GM12892 (cell line): ENCODE measurements at places on chromosomes 2 and 18.

DNA sequence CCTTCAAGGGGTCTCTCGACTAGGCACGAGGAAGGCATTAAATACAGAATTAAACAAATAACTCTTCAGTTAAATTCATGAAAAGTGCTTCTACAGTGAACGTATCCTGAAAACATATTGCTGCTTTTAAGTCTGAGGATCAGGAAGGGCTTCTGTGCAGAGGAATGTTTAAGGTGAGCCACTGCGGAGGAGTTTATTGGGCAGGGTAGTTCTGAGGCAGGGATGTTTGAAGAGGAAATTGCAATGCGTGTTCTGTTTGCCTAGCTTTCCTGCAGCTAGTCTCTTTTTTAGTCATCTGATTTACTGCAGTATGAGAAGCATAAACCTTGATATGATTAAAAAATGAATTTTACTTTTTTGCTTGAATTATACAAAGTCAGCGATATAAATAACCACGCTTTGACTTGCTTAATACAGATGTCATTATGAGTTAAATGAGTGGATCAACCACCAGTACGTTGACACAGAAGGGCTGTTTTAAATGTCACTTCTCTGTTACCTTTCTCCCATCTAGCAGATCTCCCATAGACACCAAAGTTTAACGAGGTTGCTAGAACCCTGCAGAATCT is 98.7 kb downstream of the CTNNA2 start:
- DNase-seq, result no peak

DNA sequence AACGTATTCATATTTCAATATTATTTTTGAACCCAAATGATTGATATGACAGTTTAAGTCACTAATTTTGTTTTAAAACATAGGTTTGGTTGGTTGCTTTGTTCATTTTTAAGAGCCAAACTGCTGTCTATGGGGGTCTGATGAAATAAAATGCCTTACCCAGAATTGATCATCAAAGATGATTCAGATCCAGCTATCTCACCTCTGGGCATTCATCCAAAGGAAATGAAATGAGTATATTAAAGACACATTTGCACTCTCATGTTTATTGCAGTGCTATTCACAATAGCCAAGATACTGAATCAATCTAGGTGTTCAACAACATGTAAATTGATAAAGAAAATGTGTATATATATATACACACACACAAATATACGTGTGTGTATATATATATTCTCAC is 326.9 kb upstream of the GULP1 start:
- no peak for DNase-seq

DNA sequence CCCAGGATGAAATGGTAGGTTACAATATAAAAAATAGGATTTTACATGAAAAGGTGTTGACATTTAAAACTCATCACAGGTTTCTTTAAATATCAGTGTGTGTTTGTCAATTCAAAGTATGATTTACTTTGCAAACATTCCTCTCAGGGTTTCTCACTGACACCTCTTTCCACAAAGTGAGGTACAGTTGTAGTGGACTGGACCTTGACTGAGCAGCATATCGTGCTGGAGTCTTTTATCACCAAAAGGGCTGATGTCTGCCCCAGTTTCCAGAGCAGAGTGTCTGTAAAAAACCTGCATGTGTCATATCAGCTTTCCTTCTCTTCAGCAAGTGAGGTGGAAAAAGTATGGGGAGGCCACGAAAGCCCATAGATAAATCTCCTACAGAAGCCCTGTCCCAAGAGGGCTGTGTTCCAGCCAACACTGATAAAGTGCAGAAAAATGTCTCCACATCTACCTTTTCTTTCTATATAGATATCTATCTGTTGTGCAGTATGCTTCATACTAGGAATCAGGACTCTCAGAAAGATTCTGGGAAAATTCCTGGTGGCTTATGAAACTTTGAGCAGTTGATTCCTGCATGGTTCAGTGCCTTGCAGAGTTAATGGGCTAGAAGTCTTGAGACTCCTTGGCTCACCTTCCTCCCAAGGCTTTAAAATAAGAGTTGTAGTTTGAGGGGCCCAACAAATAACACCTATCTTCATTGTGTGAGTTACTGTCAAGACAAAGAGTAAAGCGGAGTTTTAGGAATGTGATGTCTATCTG is 6.9 kb downstream of the ACYP2 start:
- DNase-seq, result no peak

DNA sequence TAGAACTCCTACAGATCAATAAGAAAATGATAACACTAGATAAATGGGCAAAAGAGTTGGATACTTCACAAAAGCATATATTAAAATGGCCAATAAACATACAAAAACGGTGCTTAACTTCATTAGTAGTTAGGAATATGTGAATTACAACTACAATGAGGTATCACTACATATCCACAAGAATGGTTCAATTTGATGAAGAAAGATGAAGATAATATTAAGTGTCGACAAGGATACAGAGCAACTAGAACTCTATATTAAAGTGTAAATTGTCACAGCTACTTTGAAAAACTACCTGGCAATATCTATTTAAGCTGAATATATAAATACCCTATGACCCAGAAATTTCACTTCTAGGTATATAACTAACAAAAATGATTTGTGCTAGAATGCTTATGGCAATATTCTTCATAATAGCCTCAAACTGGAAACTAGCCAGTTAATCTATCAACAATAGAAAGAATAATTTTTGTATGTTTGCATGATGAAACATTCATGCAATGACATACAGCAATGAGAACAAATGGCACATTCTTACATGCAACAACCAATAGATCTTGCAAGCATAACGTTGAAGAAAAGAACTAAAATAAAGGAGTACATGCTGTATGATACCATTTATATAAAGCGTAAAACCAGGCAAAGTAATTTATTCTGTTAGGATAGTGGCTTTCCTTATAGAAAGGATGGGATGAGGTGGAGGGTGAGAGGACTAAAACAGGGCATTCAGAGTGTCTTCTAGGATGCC is 290.2 kb upstream of the SESTD1 start:
- no peak for DNase-seq

GRCh38 chr2:138221358-138221757 is 257.1 kb downstream of the HNMT start:
- DNase-seq, result no peak

DNA sequence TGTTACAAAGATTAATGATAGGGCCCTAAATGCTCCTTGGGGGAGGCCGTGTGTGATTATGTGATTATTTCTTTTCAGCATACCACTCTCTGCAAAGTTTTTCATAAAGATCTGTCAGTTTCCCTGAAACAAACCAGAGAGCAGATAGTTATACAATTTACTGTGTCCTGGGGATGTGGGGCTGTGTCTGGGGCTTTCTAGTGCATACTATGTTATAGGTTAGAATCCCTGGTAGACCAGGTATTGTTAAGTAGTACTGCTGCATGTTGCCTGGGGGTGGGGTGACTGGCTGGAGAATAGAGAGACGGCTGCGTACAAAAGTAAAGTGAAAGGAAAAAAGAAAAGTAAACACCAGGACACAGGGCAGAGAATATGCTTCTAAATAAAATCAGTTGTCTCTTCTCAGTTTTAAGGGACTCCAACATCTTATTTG is 3.3 kb upstream of the CCBE1 start:
- no peak for DNase-seq

DNA sequence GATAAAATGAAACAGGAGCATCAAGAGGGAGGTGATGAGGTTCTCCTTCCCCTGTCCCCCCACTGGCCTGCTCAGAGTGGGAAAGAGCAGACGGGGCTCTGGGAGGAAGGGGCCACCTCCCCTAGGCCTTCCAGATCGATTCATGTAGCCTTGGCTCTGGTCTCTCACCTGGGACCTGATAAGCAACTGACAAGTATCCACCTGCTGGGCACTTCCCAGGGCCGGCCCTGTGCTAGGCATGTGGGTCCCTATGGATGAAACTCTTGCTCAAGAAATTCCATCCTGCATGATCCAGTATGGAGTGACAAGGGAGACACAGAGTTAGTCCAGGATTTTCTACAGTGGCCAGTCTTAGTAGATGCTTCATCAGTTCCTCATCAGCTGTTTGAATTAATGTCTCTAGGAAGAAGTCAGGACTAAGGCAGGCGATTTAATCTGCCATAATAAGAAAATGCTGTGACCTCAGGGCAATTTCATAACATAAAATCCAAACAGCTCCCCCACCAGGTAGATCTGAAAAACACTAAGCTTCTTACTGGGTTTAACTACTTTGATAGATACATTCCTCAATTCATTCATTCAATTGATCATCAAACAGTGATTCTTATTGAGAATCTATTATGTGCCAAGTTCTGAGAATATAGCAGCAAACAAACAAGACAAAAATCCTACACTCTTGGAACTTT is 44.7 kb upstream of the ZFP36L2 start:
- DNase-seq, result no peak
